ENCODE measurements at places on chromosomes 13 and 19.

DNA sequence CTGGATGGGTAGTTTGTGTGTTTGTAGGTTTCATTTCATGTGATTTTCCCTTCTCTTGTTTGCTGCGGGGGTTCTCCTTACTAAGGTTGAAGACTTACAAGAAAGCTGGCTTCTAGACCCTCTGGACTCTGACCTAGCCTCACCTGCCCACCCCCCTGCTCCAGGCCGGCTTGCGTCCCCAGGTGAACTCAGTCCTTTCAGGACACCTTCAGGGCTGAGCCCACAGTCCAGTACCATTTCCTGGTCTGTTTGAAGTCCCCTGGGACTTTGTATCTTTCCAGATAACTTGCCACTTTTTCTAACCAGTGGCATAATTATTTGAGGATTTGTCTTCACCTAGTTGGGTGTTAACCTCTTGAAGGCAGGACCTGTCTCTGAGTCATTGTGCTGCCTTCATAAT lies 51.3 kb upstream of the MCF2L start:
- DNase-seq = no peak

DNA sequence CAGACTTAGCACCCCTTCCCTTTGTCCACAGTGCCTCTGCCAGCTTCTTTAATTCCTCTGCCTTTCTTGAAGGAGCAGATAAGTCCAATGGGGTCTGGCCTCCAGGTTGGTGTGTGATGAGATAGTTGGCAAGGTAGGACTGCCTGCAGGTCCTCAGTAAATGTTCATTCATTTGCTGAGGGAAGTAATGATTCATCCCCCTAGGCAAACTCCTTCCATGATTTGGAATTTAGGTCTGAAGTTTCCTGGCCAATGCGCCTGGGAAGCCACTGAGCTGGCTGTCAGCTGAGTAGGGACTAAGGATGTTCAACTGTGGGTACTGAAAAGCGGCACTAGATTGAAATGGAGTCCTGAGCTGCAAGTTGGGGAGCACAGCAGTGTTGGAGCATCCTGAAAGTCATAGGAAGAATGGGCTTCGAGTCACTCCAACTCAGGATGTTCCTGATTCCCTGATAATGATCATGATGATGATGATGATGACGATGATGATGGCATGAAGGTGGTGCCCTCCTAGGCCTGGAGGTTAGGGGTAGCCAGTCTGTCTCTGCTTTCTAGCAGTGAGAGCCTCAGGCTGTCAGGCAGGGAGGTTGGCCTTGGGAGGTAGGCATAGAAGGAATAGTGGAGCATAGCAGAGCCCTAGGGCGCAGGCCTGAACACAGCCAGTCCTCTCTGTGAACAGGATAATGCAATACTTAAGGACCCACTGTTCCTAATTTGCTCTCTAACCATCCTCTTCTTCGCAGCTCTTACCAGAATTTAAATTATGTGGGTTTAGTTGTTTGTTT lies 44.7 kb downstream of the COL4A2 start:
- DNase-seq = no peak

- DNase-seq = no peak
Measured at GRCh38 chr19:32232449-32232848, 113.0 kb upstream of the ZNF507 start.

GRCh38 chr19:8108560-8109445 lies 40.6 kb downstream of the FBN3 start:
- DNase-seq = no peak

DNA sequence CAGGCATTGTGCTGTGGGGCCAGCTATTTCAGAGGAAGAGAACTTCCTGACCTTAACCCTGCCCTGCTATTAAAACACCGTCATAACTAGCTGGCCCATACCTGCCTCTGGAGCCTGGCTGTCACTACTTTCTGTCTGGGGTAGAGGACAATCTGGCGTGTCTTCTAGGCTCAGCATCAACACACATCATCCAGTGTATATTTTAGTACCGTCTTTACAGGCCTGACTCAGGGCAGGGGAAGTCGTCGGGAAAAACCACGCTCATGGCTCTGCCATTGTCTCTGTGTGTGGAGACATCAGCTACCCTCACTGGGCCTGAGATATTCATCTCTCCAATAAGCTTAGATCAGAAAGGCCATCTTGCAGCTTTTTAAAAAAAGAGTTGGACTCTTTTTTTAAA lies 151.1 kb downstream of the KATNAL1 start:
- no peak for DNase-seq

GRCh38 chr13:49220856-49221589 lies 885 bp downstream of the MLNR start:
- DNase-seq = no peak

GRCh38 chr13:28820099-28821051 lies at the start of gene MTUS2:
Gene MTUS2 (plus strand): TSS chr13:28820339.
- no peak for DNase-seq

- DNase-seq = no peak
Measured at GRCh38 chr19:19304186-19304965, 15.9 kb downstream of the SUGP1 start.

GRCh38 chr19:40144947-40145748 lies 46.1 kb upstream of the MAP3K10 start:
- DNase-seq = no peak

DNA sequence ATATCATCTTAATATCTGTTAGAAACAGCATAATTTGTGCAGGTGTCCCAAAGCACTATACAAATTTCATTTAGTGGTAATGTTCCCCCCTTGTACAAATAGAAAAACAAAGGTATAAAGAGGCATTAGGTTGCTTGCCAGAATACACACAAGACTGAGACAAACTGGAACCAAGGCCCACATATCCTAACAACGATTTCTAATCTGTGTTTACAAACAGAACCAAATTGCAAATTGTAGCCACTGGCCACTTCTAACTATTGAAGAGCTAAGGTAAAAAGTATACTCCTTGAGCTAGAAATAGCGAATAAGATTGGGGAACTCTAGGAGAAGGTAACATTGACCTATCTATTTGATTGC lies 526.1 kb downstream of the KLF12 start:
- no peak for DNase-seq

- no peak for DNase-seq
Measured at GRCh38 chr19:57071444-57071843, 48.3 kb upstream of the USP29 start.

DNA sequence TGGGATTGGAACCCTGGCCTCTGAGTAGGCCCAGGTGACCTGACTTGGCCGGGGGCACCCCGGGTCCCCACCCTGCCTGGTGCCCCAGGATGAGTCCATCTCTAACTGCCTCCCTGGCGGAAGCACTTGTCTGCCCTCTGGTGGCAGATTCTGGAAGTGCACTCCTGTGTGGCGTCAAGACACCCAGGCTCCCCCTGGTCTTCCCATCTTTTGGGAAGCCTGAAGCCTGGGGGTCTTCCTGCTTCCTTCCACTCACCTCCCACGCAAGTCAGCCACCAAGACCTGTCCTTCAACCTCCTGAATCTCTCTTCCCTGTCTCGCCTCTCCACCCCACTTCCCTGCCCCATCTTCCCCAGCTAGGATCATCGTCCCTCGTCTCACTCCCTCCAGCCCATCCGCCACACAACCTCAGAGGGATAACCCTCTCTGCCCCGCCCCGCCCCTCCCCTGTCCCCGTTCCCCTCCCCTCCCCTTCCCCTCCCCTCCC lies 7.4 kb downstream of the RABAC1 start:
- peak; percentile 87 for DNase-seq

DNA sequence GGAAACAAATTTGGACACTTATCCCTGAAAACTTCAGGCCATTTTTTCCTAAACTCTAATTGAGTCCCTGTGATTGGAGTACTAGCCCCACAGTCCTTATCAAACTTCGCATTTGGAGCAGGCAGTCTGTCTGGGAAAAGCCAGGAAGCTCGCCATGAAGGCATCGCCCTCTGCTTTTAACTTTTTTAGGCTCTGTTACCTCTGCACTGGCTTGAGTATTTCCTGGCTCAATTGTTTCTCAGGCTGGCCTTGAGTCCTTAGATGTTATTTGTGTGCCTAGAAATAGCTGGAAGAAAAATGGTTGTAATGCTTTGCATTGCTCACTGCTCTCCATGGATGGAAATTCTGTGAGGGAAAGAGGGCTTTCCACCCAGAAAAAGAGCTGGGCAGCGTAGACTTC lies 24.2 kb downstream of the ACTN4 start:
- DNase-seq = no peak

DNA sequence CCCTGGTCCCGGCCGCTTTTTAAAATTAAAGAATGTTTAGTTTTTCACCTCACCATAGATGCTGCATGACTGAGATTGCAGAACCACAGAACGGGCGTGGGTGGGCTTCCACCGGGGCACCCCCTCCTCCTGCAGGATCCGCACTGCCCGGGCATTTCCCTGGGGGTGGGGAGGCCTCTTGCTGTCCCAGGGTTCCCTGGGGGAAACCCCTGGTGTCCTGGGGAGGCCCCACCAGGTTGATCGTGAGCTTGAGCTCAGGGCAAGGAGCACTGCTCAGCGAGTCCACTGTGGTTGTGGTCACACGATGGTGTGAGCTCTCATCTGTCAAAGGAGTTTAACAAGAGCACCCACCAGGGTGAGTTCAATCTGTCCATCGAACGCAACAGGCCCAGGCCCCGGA lies 11.4 kb upstream of the TCF3 start:
- DNase-seq = peak; percentile 58

DNA sequence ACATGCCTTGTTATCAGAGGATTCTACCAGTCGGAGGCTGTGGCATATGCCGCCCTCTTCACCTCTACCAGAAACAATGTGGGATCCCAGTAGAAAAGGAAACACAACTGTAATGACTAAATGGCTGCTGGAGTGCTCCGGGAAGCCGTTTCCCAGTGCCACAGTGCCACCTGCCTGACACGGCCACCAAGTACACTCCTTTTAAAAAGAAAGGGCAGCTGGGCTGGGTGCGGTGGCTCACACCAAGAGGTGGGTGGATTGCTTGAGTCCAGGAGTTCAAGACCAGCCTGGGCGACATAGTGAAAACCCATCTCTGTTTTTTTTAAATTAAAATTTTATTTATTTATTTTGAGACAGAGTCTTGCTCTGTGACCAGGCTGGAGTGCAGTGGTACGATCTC lies 67.3 kb downstream of the TRPM4 start:
- no peak for DNase-seq

DNA sequence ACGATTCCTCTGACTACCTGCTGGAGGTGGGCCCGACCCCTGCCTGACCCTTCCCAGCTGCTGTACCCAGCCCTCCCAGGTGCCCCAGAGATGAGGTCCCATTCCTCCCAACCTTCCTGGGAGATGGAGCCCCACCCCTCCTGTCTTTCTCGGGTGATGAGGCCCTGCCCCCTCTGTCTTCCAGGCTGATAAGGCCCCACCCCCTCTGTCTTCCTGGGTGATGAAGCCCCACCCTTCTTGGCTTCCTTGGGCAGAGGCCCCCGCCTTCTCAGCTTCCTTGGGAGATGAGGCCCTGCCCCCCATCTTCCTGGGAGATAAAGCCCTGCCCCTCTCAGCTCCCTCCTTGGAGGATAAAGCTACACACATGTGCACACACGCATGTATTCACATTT lies 47.9 kb downstream of the CERS4 start:
- DNase-seq = no peak

- DNase-seq = no peak
Measured at GRCh38 chr19:23313196-23313595, 63.0 kb upstream of the ZNF724 start.

GRCh38 chr13:59747529-59747928 lies 416.2 kb downstream of the DIAPH3 start:
- no peak for DNase-seq
